Activated T-helper 9 cell treated with anti-CD3 and anti-CD28 coated beads, Interleukin-2, amount 50 U/mL, for 16 hours (primary cell): ENCODE measurements at places on chromosomes 3 and 15.

GRCh38 chr3:151037746-151038477 lies 47.6 kb upstream of the MED12L start:
- no peak for DNase-seq

GRCh38 chr3:186209810-186210752 lies 101.2 kb upstream of the ETV5 start:
- DNase-seq: no peak

- no peak for DNase-seq
Observed at GRCh38 chr3:184825121-184825820, 13.3 kb downstream of the VPS8 start.

DNA sequence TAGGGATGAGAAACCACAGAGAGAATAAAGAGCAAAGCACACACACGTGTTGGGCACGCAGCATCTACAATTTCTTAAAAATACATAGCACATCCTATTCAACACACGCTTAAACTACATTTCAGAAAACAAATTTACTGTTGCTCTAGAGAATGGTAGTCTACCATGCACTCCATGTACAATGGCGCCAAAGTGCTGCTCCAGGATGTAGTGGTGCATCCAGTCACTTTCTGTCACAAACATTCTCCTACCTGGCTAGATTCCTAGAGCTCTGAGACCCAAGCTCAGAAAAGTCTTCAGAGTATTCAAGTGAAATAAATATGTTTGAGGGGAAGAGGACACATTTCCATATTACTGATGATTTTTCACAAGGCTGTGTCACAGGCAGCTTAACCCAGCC lies 374.3 kb downstream of the CTNNB1 start:
- no peak for DNase-seq
